HepG2 (cell line): ENCODE measurements at places on chromosomes 4 and X. TPM values are rescaled to one million over a fixed set of nuclear protein-coding genes. Genes with fewer than 3 reads are reported as not detected.

The GIMD1 gene
- total RNA-seq, result not detected in 2 replicates

The MAGEC1 gene
- total RNA-seq, result not detected in 2 replicates

The OPHN1 gene
- 1.7 and 29.5 TPM in 2 replicates for total RNA-seq

The TIGD4 gene
- 0.49 and 0.62 TPM in 2 replicates for total RNA-seq

The RBM3 gene
- 182 and 239 TPM in 2 replicates for total RNA-seq
